CD8-positive, alpha-beta memory T cell (primary cell): ENCODE measurements at places on chromosomes 1 and 21. TPM values are rescaled to one million over a fixed set of nuclear protein-coding genes. Genes with fewer than 3 reads are reported as not detected.

Gene TNNT2
- not detected for total RNA-seq

Gene TEX38
- not detected for total RNA-seq

Gene IQGAP3
- total RNA-seq: 4.7 TPM

Gene GBP4
- 24.2 TPM for total RNA-seq

Gene UBL4B
- total RNA-seq: not detected

Gene S100A8
- not detected for total RNA-seq

Gene PM20D1
- 0.38 TPM for total RNA-seq

DNA sequence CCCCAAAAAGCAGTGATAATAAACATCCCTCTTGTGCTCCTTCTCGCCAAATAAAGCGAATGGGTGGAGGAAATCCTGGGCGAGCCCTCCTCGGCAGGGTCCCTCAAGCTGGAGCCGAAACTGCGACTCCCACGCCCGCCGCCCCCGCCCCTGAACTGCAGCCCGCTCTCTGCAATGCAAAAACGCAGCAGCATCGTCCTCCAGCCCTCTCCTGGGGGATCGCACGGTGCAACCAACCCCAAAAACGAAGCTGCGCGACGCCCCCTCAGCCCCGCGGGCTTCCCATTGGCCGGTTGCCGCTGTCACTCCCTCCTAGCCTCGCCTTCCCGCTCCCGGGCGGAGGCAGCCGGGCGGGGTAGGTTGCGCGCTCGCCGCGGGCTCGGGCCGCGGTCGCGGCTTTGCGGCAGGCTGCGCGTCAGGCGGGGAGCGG, at the start of gene TMCC2:
TSS of gene TMCC2 (plus strand) at position 363 of the 430 bp plus-strand sequence. CDS start 619 bp downstream, outside the sequence.
- H3K4me3 ChIP-seq: peak within 1 kb of the TSS; percentile 74
- peaks cover 17% of the 10 kb centered on the region for H3K4me1 ChIP-seq
- H3K36me3 ChIP-seq: no peaks in the 10 kb centered on the region

- H3K36me3 ChIP-seq: no peaks in the 10 kb centered on the region
- DNase-seq: no peak
- H3K4me1 ChIP-seq: peaks cover 29% of the 10 kb centered on the region
- H3K4me3 ChIP-seq: no peak overlapping the region
- no peaks in the 10 kb centered on the region for H3K27me3 ChIP-seq
These were observed 205.6 kb downstream of the RHOU start for GRCh38 chr1:228940926-228941325.

DNA sequence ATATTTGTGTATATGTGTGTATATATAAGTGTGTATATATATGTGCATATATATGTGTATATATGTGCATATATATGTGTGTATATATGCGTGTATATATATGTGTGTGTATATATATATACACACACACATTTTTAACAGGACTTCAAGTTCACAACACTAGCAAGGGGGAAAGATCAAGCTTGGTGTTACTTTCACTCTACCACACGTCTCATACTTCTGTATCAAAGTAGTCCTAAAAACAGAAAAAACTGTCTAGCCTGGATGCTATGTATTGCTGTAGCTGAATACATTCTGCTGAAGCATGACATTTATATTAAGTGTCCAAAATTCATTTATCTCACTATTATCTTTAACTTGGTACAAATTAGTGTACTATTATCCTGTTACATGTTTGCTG, 17.9 kb upstream of the ATP6V1G3 start:
- H3K36me3 ChIP-seq: no peaks in the 10 kb centered on the region
- peaks cover 77% of the 10 kb centered on the region for H3K4me1 ChIP-seq
- H3K27ac ChIP-seq: no peak overlapping the region
- no peak overlapping the region for H3K4me3 ChIP-seq

DNA sequence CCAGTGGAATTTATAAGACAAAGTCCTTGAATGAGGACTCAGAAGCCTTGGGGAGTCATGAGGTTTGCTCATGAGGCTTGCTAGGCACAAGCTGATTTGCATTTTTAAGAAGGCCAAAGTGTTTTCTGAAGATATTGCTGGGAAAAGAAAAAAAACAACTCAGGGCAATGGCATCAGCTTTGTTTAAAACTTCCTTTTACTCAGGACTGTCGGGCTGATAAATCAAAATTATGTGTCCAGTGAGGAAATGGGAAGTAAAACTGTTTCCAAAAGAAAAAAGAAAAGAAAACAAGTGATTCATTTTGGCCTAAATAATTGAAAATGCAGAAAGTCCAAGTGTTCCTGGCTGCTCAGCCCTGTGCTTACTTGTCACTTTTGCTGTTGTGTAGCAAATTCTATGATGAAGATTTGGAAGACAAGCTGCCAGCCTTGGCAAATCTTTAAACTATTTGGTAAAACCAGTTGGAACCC, 282.4 kb downstream of the HLX start:
- no peaks in the 10 kb centered on the region for H3K4me1 ChIP-seq
- no peaks in the 10 kb centered on the region for H3K36me3 ChIP-seq
- H3K27me3 ChIP-seq: no peaks in the 10 kb centered on the region
- H3K4me3 ChIP-seq: no peak overlapping the region
- no peak for DNase-seq

DNA sequence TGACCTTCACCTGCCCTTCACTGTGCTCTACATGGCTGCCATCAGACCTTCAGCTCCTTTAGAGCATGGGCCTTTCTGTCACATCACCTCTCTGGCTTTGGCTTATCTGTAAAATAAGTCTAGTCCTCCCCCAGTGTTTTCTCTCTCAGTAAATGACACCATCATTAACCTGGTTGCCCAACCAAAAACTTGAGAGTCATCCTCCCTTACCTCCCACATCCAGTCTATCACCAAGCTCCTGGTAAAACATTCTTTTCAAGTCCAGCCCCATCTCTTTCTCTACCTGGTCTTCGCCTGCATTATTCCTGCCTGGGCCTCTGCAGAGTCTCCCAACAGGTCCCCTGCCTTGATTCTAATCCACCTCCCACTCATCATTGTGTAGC, 13.1 kb downstream of the SLC26A9 start:
- peaks cover 6% of the 10 kb centered on the region for H3K27me3 ChIP-seq
- no peaks in the 10 kb centered on the region for H3K36me3 ChIP-seq
- no peaks in the 10 kb centered on the region for H3K4me1 ChIP-seq
- DNase-seq: no peak
- no peak overlapping the region for H3K4me3 ChIP-seq

DNA sequence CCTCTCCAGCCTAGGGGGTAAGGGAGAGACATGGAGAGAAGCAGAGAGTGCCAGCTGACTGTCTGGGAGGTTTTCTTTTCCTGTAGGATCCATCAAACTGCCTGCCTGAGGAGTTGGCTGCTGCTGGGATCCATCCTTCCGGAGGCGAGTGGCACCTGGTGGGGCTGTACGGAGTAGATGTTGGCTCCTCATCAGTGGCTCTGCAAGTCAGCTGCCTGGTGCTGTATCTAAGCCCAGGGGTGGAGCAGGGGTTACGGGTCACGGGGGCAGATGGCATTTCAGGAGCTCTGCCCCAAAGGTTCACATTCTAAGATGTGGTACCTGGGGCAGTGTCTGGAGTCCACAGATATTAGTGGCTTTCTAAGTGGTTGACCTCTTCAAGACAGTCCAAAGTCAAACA, 128.0 kb downstream of the ACTL8 start:
- DNase-seq: no peak
- H3K27ac ChIP-seq: no peak overlapping the region
- no peaks in the 10 kb centered on the region for H3K4me1 ChIP-seq
- no peaks in the 10 kb centered on the region for H3K27me3 ChIP-seq
- H3K36me3 ChIP-seq: no peaks in the 10 kb centered on the region
- no peak overlapping the region for H3K4me3 ChIP-seq

- no peak for DNase-seq
- peaks cover 4% of the 10 kb centered on the region for H3K36me3 ChIP-seq
- H3K27me3 ChIP-seq: no peaks in the 10 kb centered on the region
- no peak overlapping the region for H3K4me3 ChIP-seq
- no peak overlapping the region for H3K27ac ChIP-seq
These were observed 54.9 kb downstream of the CAPZB start for GRCh38 chr1:19430121-19431068.

DNA sequence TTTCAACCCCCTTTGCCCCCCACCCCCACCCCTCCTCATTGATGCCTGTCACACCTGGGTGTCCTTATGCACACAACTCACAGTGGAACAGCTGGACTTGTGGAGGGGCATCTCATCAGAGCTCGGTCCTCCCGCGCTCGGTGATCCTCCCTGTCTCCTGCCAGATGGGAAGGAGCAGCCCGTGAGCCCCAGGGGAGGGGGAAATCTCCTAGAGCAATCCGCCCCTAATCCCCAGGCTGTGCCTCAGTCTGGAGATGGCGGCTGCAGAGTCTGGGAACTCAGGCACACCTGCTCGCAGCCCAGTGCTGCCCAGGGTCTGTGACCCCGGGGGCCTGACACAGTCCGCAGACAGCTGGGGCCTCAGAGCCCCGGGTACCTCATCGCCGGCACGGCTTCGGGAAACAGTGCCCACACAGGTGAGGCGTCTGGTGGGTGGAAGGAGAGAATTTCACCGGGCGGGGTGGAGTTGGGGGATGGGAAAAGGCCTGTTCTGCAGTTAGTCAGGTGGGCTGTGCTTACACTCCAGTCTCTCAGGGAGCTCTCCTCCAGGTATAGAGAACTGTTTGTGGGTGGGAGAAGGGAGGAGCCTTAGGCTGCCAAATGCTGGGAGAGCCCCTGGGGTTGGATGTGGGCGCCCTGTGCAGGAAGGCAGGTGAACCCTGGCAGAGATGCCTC, 29.3 kb downstream of the TMCC2 start:
- H3K27me3 ChIP-seq: no peaks in the 10 kb centered on the region
- H3K4me3 ChIP-seq: no peak overlapping the region
- DNase-seq: no peak
- no peaks in the 10 kb centered on the region for H3K4me1 ChIP-seq
- no peaks in the 10 kb centered on the region for H3K36me3 ChIP-seq

GRCh38 chr1:204283711-204284651, 70.2 kb upstream of the GOLT1A start:
- no peak overlapping the region for H3K27ac ChIP-seq
- peaks cover 4% of the 10 kb centered on the region for H3K27me3 ChIP-seq
- H3K4me1 ChIP-seq: peaks cover 19% of the 10 kb centered on the region

GRCh38 chr21:33976082-33977016, 60.7 kb upstream of the ATP5PO start:
- peaks cover 32% of the 10 kb centered on the region for H3K4me1 ChIP-seq
- no peaks in the 10 kb centered on the region for H3K27me3 ChIP-seq
- peak overlapping the region; percentile 83 for H3K27ac ChIP-seq
- peak overlapping the region; percentile 23 for H3K4me3 ChIP-seq

GRCh38 chr1:19260211-19261138, 8.9 kb downstream of the MRTO4 start:
- no peak overlapping the region for H3K4me3 ChIP-seq
- H3K36me3 ChIP-seq: peaks cover 15% of the 10 kb centered on the region
- no peaks in the 10 kb centered on the region for H3K4me1 ChIP-seq
- H3K27me3 ChIP-seq: no peaks in the 10 kb centered on the region
- no peak for DNase-seq

GRCh38 chr1:173410133-173410793, 66.9 kb upstream of the PRDX6 start:
- DNase-seq: peak; percentile 52
- H3K4me3 ChIP-seq: no peak overlapping the region
- no peak overlapping the region for H3K27ac ChIP-seq
- no peaks in the 10 kb centered on the region for H3K36me3 ChIP-seq
- H3K27me3 ChIP-seq: no peaks in the 10 kb centered on the region
- H3K4me1 ChIP-seq: peaks cover 21% of the 10 kb centered on the region

- H3K4me1 ChIP-seq: peaks cover 13% of the 10 kb centered on the region
- no peaks in the 10 kb centered on the region for H3K36me3 ChIP-seq
- peaks cover 20% of the 10 kb centered on the region for H3K27me3 ChIP-seq
- DNase-seq: no peak
These were observed 37.3 kb upstream of the COL6A2 start for GRCh38 chr21:46060596-46061061.

DNA sequence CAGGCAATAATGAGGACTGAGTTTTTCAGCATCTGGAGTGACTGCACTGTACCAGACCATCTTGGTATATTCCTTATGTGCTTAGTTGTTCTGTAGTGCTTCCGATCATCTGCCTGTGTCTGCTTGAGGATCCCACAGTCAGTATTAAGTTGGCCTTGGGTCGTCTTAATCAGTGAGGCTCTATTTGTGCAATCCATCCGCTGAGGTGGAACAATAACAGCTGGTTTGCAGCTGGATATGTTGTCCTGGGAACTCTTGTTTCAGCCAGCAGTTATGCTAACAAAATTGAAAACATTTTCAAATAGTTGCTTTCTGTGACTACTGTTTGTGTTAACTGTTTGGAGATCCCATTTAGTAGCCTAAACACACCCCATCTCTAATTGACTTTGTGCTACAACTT, 73.7 kb downstream of the LAMC1 start:
- H3K27me3 ChIP-seq: no peaks in the 10 kb centered on the region
- H3K36me3 ChIP-seq: no peaks in the 10 kb centered on the region
- H3K4me3 ChIP-seq: no peak overlapping the region
- H3K27ac ChIP-seq: no peak overlapping the region

- H3K4me3 ChIP-seq: no peak overlapping the region
- H3K27ac ChIP-seq: no peak overlapping the region
- no peaks in the 10 kb centered on the region for H3K36me3 ChIP-seq
- no peak for DNase-seq
- no peaks in the 10 kb centered on the region for H3K4me1 ChIP-seq
These were observed 38.6 kb upstream of the WARS2 start for GRCh38 chr1:119179051-119179450.

GRCh38 chr1:174769961-174770549, 229.7 kb upstream of the CACYBP start:
- H3K27me3 ChIP-seq: no peaks in the 10 kb centered on the region
- H3K36me3 ChIP-seq: no peaks in the 10 kb centered on the region
- H3K4me1 ChIP-seq: no peaks in the 10 kb centered on the region

DNA sequence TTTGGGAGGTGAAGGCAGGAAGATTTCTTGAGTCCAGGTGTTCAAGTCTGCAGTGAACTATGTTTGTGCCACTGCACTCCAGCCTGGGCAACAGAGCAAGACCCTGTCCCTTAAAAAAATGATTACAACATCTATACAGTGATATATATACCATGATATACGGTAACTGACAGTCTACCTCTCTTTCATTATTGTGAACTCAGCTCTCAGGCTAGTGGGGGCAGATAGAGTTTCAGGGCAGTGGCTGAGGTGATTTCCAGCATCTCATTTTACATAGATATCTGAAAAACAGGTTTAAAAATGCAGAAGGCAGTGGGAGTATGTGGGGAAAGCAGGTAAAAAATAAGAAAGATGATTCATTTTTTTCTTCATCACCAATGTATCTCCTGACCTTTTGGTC, 8.1 kb upstream of the NTNG1 start:
- H3K27ac ChIP-seq: no peak overlapping the region
- no peak overlapping the region for H3K4me3 ChIP-seq
- no peaks in the 10 kb centered on the region for H3K4me1 ChIP-seq
- no peak for DNase-seq
- no peaks in the 10 kb centered on the region for H3K27me3 ChIP-seq

GRCh38 chr1:168167806-168168205, 11.0 kb upstream of the TIPRL start:
- H3K36me3 ChIP-seq: no peaks in the 10 kb centered on the region
- H3K4me3 ChIP-seq: no peak overlapping the region
- no peak overlapping the region for H3K27ac ChIP-seq
- no peak for DNase-seq
